Activated effector memory CD4-positive, alpha-beta T cell treated with anti-CD3 and anti-CD28 coated beads, Interleukin-2, amount 50 U/mL, for 16 hours (primary cell): ENCODE measurements at places on chromosomes 6 and 20.

DNA sequence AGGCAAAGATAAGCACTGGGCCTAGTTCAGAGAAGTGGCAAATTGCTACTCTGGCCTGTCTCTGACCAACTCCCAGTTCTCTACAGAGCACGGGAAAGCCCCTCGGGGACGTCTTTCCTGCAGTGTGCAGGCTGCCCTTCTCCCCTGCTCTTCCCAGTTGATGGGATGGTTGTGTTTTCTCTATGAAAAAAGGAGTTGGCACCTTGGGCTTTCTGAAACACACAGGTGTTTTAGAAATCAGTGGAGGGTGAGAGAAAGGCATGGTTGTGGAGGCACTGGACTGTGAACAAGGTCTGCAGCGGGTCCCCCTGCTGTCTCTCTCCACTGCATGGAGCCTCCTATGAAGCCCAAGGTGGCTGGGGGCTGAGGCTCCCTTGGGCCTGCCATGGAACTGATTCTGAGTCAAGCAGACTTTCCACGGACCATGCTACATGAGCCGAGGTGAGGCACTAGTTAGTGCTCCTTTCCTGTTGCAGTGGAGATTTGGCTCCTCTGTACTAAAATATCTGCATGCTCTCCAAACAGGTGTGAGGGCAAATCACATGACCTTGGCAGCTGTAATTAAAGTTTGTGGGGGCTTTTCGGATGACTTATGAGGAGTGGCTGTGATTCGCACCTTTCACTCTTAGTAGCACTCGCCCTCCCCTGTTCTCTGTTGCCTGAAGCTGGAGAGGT is 16.3 kb downstream of the GTSF1L start:
- DNase-seq: no peak

GRCh38 chr6:24788031-24788665 is 10.6 kb downstream of the ARMH2 start:
- no peak for DNase-seq

DNA sequence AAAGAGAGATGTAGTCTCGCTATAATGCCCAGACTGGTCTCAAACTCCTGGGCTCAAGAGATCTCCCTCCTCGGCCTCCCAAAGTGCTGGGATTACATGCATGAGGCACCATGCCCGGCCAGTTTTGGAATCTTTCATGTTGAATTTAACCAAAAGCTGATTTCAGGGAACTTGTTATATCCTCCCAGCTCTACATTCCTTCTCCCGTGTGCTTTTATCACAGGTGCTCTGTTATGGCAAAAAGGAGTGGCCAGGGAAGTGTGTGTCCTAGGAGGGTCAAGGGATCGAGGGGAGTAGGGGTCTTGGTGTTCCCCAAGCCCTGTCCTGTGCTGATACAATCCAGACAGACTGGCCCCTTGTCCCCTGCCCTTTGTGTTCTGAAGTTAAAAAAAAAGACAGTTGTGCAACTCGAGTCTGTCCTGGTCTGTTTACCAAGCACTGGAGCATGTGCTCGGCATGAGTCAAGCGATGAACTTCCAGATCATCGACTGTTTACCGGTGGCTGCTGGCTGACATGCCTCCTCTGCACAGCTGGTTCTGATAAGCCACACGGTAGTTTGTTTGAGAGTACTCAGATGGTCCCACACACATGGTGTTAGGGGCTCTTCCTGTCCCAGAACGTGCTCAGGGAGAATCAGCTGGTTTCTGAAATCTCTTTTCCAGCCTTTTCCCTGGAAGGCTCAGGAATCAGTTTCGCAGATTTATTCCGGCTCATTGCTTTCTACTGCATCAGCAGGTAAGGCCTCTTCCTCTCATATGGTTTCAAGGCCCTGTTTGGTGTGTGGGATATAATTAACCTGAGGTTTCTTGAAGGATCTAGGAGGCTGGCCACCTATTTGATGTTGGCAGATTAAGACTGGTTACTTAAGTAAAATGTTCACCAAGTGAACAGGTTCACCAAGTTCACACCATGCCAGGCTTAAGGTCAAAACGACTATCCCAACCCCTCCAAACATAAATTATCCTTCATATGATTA is 52.6 kb upstream of the NAA20 start:
- DNase-seq: no peak

GRCh38 chr6:85756982-85757381 is 114.3 kb upstream of the SYNCRIP start:
- DNase-seq: no peak

DNA sequence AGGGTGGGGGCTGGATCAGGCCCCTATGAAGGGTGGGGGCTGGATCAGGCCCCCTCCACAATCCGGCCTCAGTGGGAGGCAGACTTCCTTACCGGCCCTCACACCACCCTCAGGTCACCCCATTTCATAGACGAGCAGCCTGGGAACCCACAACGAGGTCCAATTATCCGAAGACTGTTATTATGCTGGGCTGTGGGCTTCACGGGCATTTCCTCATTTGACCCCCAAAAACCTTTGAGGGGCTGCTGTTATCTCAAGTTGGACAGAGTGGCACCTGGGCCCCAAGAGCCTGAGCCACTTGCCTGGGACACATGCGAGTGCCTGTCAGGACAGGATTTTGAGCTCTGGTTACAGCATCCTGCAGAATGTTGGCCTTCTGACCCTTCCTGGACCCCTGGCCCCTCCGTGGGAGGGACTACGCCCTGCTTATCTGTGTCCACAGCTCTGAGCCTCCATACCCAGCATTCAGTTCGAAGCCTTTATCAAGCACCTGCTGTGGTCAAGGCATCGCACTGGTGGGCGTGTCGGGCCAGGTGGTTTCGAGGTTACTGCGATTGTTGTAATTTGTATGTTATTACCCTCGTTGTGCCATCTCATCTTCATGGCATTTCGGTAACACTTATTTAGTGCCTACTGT is 34.5 kb upstream of the PCMTD2 start:
- DNase-seq: no peak

GRCh38 chr6:46993846-46994245 is 48.3 kb downstream of the ADGRF1 start:
- no peak for DNase-seq

DNA sequence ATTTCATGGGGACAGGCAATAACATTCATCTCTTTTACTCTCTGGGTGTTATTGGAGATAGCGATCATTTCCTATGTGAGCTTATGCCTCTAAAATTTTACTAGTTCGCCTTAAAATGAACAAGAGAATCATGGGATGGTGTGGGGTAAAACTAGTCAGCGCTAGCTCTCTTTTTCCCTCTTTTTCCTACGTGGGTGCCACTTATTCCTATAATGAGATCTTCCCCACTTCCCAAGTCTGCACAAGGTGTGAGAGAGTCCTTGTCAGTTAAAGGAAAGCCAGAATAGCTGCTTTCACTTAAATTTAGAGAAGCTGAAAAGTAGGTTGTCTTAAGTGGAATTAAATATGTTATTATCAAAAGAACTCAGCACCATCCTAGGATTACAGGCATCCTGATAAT is 173.2 kb upstream of the BMP5 start:
- DNase-seq: no peak

DNA sequence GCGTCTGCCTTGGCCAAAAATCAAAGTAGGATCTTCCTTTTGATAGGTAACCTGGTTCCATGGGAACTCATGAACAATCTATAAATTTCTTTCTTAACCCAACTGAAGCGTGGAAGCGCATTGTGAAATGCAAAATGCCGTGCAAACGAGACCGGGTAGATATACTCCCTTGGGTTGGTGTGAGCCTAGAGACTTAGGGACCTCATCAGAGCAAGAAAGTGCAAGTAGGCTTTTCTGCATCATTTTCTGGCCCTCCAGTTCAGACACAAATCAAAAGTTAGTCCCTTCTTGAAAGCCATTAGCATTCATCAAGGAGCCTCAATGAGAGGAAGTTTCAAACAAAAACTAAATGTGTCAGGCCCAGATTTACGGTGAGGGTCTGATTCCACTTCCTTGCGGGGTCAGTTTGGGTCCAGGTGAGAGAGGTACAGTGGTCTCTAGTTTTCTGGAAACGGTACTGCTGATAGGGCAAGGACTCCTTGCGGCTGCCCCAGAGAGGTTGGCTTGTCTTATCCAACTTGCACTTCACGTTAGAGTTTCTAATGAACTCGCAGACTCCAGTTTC is 5.3 kb upstream of the ZNF184 start:
- DNase-seq: no peak

DNA sequence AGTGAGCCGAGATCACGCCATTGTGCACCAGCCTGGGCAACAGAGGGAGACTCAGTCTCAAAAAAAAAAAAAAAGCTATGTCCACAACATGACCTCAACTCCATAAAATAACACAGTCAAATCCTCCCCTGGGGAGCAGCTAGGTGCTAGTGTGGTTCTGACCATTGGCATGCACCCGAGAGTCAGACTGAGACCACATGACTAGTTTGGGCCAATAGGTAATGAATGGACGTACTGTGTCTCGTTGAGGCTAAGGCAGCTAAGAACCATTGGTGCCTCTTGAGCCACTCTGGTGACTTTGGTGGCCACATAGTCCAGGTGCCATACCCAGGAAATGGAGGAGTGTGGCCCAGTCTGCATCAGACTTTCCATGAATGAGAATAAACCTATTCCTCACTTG is 40.3 kb downstream of the ATP9A start:
- DNase-seq: no peak

DNA sequence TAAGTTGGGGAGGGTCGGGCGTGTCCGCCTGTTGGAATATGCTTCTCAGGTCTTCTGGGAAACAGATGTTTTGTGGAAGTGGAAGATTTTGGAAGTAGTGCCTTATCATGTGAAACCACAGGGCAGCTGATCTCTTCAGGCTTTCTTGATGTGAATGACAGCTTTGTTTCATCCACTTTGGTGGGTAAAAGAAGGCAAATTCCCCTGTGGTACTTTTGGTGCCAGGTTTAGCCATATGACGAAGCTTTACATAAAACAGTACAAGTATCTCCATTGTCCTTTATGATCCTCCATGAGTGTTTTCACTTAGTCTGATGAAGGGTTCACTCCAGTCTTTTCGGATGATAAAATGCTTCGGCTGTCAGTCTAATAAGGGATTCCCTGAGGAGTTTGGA is 4.6 kb downstream of the IRF4 start:
- no peak for DNase-seq

- DNase-seq: no peak
Observed at GRCh38 chr20:11043001-11043400, 369.2 kb upstream of the JAG1 start.

DNA sequence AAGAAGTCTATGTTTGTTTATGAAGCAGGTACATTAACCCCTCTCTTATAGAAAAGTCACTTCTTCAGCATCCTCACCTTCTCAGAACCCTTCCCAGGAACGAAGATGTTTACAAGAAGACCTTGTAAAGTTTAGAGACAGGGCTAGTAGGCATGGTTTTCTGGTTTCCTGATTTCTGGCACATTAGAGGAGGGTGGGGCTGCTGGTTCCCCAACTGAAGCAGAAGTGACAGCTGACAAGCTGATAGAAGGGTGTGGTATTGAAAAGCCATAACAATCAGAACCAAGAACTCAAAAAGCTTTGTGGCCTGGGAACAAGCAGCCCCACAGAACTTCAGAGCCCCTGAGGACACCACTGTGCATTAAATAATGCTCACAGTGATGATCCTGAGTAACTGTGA is 91.2 kb downstream of the RTN4IP1 start:
- no peak for DNase-seq

GRCh38 chr6:93550551-93551276 is 131.4 kb upstream of the EPHA7 start:
- DNase-seq: no peak

- DNase-seq: no peak
Observed at GRCh38 chr6:117417851-117418250, 7.9 kb downstream of the ROS1 start.

DNA sequence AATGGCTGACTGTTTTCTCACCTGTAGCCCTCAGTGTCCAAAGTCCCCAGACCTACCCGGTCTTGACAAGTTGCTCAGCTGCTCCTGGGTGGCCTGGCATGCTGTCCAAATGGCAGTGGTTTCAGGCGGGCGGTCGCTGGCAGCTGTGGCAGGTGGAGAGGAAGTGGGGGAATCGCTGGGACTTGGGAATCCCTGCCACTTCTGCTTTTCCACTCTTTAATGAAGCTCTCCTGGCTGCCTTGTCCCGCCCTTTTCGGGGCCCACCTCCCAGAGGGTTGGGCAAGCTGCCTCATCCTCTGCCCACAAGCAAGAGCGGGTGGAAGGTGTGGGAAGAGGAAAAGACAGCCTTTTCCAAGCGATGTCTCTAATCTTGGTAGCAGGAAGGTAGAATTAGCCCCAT is at the start of gene OCSTAMP:
Gene OCSTAMP (minus strand): TSS at position 194 of the 400 bp plus-strand sequence. CDS start 94 bp downstream, at position 100.
- no peak for DNase-seq

- no peak for DNase-seq
Observed at GRCh38 chr20:44918761-44919160, 8.9 kb downstream of the PABPC1L start.

GRCh38 chr6:89927791-89928550 is 33.7 kb downstream of the GJA10 start:
- no peak for DNase-seq

GRCh38 chr20:33549229-33549999 is 59.5 kb downstream of the CBFA2T2 start:
- DNase-seq: no peak

DNA sequence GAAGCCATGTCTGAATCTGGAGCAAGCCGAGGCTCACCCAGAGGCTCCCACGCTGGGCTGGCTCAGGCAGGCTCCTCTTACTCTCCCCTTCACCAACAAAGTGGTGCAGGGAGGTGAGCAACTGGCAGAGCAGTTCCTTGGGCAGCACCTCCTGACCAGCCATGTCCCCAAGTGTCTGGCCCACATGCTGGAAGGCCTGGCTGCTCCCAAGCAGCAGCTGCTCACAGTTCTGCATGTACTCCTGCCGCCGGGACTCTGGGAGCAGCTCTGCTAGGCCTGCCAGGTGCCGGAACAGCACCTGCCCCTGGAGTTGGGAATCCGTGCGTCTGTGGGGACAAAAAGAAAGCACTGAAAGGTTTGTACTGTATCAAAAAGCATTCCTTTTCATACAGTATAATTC is 57.1 kb upstream of the LYRM2 start:
- no peak for DNase-seq

DNA sequence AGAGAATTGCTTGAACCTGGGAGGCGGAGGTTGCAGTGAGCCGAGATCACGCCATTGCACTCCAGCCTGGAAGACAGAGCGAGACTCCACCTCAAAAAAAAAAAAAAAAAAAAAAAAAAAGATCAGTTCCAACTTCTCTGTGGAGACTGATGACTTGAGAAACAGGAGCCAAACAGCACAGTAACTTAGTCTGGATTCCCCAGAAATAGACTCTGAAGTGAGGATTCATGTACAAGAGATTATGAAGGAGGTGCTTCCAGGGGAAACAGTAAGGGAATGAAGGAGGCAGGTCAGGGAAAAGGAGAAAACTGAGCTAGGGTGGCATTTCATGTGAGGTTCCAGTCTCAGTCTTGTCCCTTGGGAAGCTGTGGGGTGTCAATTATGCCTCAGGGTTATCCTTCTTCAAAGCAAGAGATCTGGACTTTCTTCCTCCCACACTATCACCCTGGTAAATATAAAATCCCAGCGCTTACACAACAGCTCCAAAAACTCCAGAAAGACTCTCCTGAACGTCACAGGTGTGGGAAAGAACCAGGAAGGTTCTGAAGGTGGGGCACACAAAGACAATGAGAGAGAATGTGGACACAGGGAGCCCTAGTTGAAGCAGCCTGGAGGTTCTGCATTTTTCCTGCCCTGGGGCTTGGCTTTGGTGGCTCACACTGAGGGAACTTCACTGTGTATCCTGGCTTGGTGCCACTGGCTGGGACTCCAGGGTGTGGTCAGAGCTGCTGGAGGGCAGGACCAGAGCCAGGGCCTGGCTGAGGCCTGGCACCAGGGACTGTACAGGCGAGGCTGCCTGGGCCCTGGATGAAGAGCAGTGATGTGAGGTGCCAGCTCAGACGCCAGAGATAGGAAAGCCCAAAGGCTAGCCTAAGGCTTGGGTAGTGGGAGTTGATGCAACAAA is 46.8 kb downstream of the PCNA start:
- DNase-seq: no peak
